AG09309 (cell line): ENCODE measurements at places on chromosomes 1 and 21.

DNA sequence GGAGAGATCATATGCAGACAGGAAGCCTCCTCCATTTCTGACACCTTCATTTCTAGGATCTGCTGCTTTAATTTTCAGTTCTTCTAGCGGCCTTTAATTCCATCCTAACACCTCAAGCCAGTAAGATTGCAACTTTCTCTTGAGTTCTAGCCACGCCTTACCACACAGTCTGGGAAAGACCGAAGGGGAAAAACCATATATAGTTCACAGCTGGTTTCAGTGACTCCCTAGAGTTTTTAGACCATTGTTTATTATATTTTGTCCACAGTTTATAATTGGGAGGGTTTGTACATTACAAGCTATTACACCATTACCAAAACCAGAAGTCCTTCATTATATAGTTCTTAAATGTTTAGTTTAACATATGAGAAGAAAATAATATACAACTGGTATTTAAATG lies 37.5 kb downstream of the DPH5 start:
- no peak for DNase-seq

DNA sequence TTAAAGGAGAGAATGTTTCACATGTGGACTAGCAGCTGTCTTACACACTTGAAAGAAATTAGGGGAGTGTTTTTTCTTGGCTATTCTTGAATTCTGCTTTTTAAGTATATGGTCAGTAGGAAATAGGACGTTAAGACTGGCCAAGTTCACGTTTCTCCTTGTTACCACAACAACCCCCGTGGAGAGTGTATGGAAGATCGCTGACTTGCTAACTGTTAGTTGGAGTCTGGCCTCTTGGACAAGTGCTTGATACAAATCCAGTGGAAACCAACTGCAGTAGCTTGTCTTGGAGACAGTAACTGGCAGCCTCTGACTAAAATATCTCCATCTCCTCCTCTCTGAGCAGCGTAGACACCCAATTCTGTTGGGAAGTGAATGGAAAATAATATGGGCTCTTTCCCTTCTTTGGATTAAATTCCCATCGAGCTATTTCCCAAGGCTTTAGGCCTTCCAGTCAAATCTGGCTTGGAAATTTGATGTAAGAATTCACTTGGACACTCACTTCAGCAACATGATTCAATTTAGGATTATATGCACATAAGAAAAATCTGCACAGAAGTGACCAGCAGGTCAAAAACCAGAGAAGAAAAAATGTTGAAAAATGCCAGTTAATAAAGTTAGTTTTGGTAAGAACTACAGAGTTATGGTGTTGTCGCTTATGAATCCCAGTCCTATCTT lies 3.6 kb upstream of the NFIA start:
- no peak for DNase-seq

DNA sequence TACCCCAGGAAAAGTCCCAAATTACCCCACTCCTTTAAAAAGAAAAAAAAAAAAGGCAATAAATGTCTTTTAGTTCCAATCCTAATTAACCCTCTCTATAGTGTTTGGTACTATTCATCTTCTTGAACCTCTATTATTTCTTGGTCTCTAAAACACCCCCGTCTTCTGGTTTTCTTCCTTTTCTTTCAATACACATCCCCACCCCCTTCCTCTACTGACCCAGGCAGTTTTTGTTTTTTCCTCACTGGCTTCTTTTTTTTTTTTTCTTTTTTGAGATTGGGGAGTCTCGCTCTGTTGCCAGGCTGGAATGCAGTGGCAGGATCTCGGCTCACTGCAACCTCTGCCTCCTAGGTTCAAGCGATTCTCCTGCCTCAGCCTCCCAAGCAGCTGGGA lies 26.1 kb downstream of the EGLN1 start:
- DNase-seq: no peak

- DNase-seq: no peak
These were observed 24.1 kb downstream of the NIBAN1 start for GRCh38 chr1:184950227-184950626.

GRCh38 chr1:41454406-41454805 lies 30.1 kb downstream of the EDN2 start:
- DNase-seq: no peak

DNA sequence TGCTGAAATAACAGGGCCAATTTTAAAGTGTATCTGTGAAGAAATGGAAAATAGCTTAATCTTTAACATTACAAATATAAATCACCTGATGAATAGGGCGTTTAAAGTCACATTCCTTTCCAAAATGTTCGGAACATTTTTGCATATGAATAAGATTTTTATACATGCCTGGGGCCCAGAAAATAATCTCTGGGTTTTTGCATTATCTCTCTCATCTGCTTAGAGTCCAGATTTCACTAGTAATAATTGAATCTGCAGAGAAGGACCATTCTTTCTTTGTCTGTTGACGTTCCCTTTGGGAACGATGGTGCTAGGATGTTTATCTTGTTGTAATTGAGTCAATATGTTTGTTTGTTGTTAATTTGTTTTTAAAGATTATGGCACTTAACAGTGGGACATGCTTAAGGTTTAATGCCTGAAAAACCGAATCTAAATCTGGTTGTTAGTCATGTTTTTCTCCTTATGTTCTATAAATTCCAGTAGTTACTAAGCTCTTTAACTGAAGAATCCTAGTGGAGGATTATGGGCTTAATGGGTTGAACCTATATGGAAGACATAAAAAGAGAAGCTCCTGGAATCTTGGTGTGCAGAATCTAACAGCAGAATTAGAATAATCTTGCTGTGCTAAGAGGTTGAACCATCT lies 140.6 kb downstream of the VPS13D start:
- no peak for DNase-seq
